ENCODE measurements at places on chromosomes 13 and 19. TPM values are rescaled to one million over a fixed set of nuclear protein-coding genes. Genes with fewer than 3 reads are reported as not detected.
A peak's percentile ranks its signal among the peaks of the same experiment; 100 is the strongest.

ADM5 gene
- total RNA-seq = 8.6 TPM

ERICH4 gene
- not detected for total RNA-seq

PCDH8 gene
- total RNA-seq = not detected

FAAP24 gene
- total RNA-seq = 10.1 TPM

WDR62 gene
- total RNA-seq = 24.9 TPM

ZNF628 gene
- 10.0 TPM for total RNA-seq

ACP5 gene
- 9.5 TPM for total RNA-seq

THSD8 gene
- total RNA-seq = 26.8 TPM

CD70 gene
- total RNA-seq = 47.4 TPM

CGB1 gene
- total RNA-seq = not detected

MCOLN1 gene
- 13.3 TPM for total RNA-seq

CXCL17 gene
- total RNA-seq = not detected

DNA sequence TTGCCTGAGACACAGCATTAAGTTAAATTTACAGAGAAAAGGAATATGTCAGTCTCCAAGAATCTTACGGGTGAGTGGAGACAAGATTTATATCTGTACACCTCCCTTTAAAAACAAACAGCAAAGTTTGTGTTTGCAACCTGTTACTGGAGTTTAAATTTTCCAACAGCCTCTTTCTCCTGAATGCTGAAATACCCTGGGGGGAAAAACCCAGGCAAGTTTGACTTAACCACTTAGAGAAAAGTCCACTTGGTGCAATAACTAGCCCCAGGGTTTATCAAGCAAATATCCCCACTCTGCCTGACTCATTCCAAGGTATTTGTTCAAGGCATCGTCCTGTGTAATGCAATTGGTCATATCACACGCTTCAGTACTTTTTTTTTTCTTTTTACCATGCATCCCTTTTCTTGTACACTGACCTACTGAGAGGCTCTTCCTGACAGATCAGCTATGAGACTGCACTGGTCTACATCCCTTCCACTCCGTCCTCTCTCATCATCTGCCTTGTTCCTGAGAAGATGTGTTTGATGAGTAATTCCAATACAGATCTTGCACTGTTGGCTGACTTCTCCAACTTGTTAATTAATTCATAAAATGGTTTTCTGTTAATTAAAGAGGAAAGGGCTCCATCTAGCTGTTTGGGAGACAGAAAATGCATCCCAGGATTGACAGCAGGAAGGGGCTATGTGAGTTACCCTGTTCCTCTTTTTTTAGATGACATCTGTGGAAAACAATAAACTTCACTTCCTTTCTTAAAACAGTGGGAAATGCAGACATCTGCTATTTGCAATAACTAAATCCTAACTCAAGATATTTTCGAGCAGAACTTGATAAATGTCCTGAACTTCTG is 212.5 kb upstream of the IRS2 start:
- H3K27me3 ChIP-seq = peaks cover 2% of the 10 kb centered on the region
- H3K36me3 ChIP-seq = no peaks in the 10 kb centered on the region
- no peak overlapping the region for H3K27ac ChIP-seq
- H3K4me1 ChIP-seq = no peaks in the 10 kb centered on the region
- H3K4me3 ChIP-seq = no peak overlapping the region

DNA sequence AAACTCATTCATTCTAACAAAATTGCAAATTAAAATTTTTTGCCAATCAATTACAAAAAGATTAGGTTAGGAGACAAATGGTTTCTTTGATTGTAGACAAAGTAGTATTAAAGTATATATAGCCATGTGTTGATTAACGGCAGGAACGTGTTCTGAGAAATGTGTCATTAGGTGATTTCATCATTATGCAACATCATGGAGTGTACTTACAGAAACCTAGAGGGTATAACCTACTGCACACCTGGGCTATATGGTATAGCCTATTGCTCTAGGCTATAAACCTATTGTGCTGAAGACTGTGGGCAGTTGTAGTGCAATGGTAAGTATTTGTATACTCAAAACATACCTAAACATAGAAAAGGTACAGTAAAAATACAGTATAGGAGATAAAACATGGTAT is 906.8 kb upstream of the SPRY2 start:
- H3K27ac ChIP-seq = no peak overlapping the region
- H3K4me3 ChIP-seq = no peak overlapping the region
- H3K4me1 ChIP-seq = no peaks in the 10 kb centered on the region

GRCh38 chr13:39635564-39635963 is 19.9 kb upstream of the COG6 start:
- DNase-seq = no peak
- H3K4me1 ChIP-seq = no peaks in the 10 kb centered on the region
- no peak overlapping the region for H3K27ac ChIP-seq
- H3K27me3 ChIP-seq = peaks cover 34% of the 10 kb centered on the region
- no peak overlapping the region for H3K4me3 ChIP-seq

- no peaks in the 10 kb centered on the region for H3K27me3 ChIP-seq
- no peak for DNase-seq
- no peak overlapping the region for H3K27ac ChIP-seq
- no peak overlapping the region for H3K4me3 ChIP-seq
Observed at GRCh38 chr13:23059173-23059572, 121.6 kb upstream of the SGCG start.

- H3K4me3 ChIP-seq = no peak overlapping the region
- no peaks in the 10 kb centered on the region for H3K27me3 ChIP-seq
- no peaks in the 10 kb centered on the region for H3K4me1 ChIP-seq
- no peak overlapping the region for H3K27ac ChIP-seq
Observed at GRCh38 chr13:22765547-22765946, 415.2 kb upstream of the SGCG start.

- no peak overlapping the region for H3K4me3 ChIP-seq
- peaks cover 2% of the 10 kb centered on the region for H3K4me1 ChIP-seq
- H3K36me3 ChIP-seq = peaks cover 33% of the 10 kb centered on the region
- no peak overlapping the region for H3K27ac ChIP-seq
Observed at GRCh38 chr13:42215578-42216421, 56.2 kb upstream of the AKAP11 start.

GRCh38 chr13:31053091-31053490 is 108.6 kb downstream of the HSPH1 start:
- DNase-seq = no peak
- H3K4me1 ChIP-seq = peaks cover 13% of the 10 kb centered on the region
- H3K4me3 ChIP-seq = no peak overlapping the region
- H3K27ac ChIP-seq = no peak overlapping the region
- H3K27me3 ChIP-seq = peaks cover 9% of the 10 kb centered on the region

GRCh38 chr13:48908381-48909055 is 67.2 kb upstream of the FNDC3A start:
- no peaks in the 10 kb centered on the region for H3K36me3 ChIP-seq
- H3K4me1 ChIP-seq = peaks cover 4% of the 10 kb centered on the region
- H3K27me3 ChIP-seq = peaks cover 10% of the 10 kb centered on the region
- H3K4me3 ChIP-seq = no peak overlapping the region
- H3K27ac ChIP-seq = no peak overlapping the region
- no peak for DNase-seq

DNA sequence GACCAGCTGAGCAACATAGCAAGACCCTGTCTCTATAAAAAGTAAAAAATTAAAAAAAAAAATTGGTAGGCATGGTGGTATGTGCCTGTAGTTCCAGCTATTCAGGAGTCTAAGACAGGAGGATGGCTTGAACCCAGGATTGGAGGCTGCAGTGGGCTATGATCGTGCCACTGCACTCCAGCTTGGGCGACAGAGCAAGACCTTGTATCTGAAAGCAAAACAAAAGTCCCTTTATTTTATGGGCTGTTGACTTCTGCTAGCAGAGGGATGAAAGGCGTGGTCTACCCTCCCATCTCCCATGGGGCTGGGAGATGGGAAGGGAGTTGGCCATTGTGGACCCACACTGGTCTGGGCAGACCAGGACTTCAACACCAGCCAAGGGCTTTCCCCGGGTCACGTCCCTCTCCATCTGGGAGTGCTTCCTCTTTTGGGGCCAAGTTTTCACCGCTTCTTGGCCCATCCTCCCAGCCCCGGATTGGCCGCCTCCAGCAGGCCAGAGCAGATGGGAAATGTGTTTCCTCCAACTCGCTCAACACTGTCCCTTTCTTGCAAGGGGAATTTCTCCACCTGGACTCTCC is 2.2 kb upstream of the TNFSF9 start:
- no peak overlapping the region for H3K4me3 ChIP-seq
- H3K36me3 ChIP-seq = peaks cover 5% of the 10 kb centered on the region
- peaks cover 32% of the 10 kb centered on the region for H3K27me3 ChIP-seq
- no peak overlapping the region for H3K27ac ChIP-seq

DNA sequence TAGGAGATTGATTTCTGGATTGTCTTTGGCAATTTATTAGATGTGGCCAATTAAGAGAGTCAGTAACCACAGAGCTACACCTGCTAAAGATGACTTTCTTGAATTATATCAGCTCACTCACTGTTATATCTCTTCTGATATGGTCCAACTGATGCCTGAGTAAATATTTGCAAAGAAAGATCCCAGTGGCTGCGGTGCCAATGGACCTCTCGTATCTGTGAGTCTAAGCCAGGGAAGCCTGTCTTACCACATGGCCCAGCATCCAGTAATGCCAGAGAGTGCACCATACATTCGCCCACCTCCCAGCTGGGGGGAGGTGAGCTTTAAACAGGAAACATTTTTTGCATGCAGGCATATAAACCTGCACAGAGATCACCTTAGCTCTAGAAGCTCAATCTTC is 82.7 kb upstream of the SLC15A1 start:
- no peak for DNase-seq
- peaks cover 32% of the 10 kb centered on the region for H3K36me3 ChIP-seq
- H3K27ac ChIP-seq = no peak overlapping the region
- no peaks in the 10 kb centered on the region for H3K27me3 ChIP-seq

DNA sequence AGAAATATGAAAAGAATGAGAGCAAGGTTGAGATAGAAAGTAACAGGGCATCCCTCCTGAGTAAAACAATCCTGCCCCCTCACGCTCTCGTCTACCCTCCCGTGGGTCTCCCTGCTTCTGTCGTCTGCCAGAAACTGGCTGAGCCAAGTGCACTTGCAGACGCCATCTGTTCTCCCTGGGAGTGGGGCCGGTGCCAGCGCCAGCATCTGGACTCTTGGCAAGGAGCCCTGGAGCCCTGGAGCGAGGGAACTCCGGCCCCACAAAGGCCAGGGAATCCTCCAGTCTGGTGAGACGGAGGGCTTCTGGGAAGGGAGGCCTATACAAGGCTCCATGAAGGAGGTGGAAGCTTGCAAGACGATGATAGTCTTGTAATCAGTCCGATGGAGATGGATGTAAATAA is 2.3 kb upstream of the TMEM91 start:
- H3K4me1 ChIP-seq = peaks cover 13% of the 10 kb centered on the region
- peaks cover 8% of the 10 kb centered on the region for H3K36me3 ChIP-seq
- no peak for DNase-seq
- H3K4me3 ChIP-seq = no peak overlapping the region
- H3K27ac ChIP-seq = no peak overlapping the region

DNA sequence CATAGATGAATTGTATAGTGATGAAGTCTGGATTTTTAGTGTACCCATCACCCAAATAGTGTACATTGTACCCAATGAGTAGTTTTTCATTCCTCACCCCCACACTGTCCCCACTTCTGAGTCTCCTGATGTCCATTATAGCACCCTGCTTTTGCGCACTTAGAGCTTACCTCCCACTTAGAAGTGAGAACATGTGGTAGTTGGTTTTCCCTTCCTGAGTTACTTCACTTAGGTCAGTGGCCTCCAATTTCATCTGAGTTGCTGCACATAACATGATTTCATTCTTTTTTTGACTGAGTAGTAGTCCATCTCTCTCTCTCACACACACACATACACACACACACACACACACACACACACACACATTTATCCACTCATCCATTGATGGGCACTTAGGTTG is 43.2 kb upstream of the ALOX5AP start:
- H3K27me3 ChIP-seq = peaks cover 33% of the 10 kb centered on the region
- DNase-seq = no peak
- no peak overlapping the region for H3K4me3 ChIP-seq
- H3K27ac ChIP-seq = no peak overlapping the region
- peaks cover 28% of the 10 kb centered on the region for H3K4me1 ChIP-seq

DNA sequence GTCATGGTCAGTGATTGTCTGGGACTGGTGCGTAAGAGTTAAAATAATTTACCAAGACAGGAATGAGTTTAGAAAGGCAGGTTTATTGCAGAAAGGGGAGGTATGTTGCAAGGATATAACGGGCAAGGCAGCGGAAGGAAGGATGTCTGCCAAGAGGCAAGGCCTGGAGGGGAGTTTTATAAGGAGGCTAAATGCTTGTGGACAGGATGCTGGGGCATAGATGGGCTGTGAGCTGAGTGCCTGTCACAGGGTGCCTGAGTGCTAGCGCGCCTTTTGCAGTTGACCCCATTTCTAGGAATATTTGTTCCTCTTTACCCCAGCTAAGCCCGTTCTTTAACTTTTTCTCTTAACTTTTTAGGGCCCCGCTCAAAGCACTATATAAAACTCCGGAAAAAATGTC is 58.7 kb downstream of the TEX26 start:
- no peak overlapping the region for H3K4me3 ChIP-seq
- peaks cover 21% of the 10 kb centered on the region for H3K27me3 ChIP-seq
- no peaks in the 10 kb centered on the region for H3K36me3 ChIP-seq
- no peaks in the 10 kb centered on the region for H3K4me1 ChIP-seq
- H3K27ac ChIP-seq = no peak overlapping the region

- H3K4me3 ChIP-seq = no peak overlapping the region
- peaks cover 21% of the 10 kb centered on the region for H3K4me1 ChIP-seq
- H3K27ac ChIP-seq = no peak overlapping the region
- H3K27me3 ChIP-seq = peaks cover 1% of the 10 kb centered on the region
Observed at GRCh38 chr19:18698321-18699167, 15.1 kb downstream of the CRTC1 start.

GRCh38 chr13:112234131-112234875 is 141.9 kb upstream of the SPACA7 start:
- no peak overlapping the region for H3K27ac ChIP-seq
- no peak for DNase-seq
- H3K27me3 ChIP-seq = no peaks in the 10 kb centered on the region
- no peaks in the 10 kb centered on the region for H3K36me3 ChIP-seq

GRCh38 chr19:16544473-16545231 is 2.4 kb upstream of the CHERP start:
- peaks cover 28% of the 10 kb centered on the region for H3K4me1 ChIP-seq
- H3K27ac ChIP-seq = peak overlapping the region; percentile 53
- H3K4me3 ChIP-seq = peak overlapping the region; percentile 60
